CD4-positive, alpha-beta T cell treated with Interferon alpha-2 for 1 hour (primary cell): ENCODE measurements at places on chromosomes 5 and 9.

- DNase-seq = no peak
Observed at GRCh38 chr9:121182989-121183388, 18.7 kb downstream of the RAB14 start.

DNA sequence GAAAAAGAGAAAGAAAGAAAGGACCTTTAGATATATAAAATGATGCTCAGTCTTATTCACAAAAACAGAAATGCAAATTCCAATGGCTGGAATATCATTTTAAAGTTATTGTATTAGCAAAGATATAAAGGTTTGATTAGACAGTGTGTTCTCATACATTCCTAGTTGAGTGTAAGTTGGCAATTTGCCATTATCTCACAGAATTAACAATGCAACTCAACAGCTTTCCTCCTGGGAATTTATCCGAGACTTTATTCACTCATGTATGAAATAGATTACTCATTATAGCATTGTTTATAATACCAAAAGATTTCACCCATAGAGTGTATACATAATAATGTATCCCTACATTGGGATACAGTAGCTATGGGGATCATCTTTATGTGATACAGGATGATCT lies 27.1 kb upstream of the MLLT3 start:
- DNase-seq = no peak

DNA sequence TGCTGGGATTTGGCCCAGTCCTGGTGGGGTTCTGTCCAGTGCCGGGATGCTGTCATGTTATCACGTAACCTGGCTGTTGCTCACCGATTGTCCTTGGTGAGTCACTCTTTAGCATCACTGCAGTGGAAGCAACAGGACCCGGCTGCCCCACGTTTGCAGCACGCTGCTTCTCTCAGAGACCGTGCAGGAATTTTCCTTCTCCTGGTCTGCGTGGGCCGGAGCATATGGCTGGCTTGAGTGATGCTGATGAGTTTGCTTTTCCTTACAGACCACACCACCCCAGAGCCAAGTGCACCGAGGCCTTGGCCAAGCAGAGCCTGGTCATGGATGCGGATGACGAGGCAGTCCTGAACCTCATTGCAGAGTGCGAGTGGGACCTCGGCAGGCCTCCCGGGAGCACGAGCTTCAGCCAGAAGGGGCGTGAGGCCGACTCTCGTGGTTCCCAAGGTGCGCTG lies 21.4 kb downstream of the CEP72 start:
- DNase-seq = no peak

DNA sequence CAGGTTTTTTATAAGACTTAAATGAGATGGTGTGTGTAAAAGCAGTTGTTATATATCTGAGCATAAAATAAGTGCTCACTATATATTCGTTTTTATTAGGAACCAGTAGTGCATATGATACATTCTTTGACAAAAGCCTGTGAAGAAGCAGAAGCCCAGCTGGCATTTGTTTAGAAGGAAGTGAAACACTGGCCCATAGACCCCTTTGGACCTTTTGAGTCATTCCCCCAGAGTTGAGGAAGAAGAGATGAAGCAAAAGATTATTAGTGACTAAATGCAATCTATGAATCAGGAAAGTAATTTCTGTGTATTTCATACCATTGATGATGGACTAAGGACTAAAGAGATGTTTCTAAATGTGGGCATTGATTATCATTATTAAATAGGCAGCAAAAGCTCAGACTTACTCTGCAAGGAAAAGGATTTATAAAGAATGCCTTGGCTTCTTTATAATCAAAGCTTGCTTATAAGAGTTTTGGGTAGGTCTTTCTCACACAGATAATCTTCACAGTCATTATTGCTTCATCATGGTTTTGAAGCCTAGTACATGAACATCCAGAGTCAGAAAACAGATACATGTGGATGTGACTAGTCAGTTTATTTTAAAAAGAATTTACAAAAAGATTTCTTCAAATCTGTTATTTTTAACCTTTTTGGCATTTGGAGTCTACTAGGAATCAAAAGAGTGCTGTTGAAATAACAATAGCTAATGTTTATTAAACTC lies 16.9 kb upstream of the FER start:
- DNase-seq = no peak

- DNase-seq = no peak
Observed at GRCh38 chr5:41009232-41009631, 61.9 kb downstream of the MROH2B start.

DNA sequence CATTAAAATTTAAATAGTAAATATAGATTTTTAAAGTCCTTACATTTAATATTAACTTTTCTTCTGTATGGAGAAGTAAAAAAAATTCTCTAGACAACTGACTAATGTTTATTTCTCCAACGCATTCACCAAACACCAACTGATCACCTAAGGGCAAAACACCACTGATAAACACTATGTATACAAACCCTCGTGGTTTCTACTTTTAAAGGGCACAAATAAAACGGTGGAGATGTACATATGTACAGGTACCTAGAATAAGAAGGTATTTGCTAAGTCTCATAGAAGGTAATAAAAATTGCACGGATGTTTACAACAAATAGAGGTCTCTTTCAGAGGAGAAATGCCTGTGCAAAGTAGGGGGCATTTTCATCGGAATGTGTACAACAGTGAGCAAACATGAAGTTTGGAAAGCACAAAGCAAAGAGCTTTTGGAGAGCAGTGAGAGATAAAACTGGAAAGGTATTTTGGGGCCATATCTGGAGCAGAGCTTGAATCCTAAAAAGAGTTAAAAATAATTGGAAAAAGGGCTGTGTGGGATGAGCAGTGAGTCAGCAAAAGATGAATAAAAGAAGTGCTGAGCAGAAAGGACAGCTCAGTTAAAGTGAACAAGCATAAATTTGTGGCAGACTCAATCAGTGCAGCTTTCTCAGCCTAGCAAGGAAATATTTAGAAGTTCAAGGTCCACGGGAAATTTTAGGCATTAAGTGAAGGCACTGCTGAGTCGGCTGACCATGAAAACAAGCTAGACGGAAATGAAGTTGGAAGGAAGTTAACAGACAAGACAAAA lies 160.0 kb downstream of the TMEM161B start:
- DNase-seq = no peak

DNA sequence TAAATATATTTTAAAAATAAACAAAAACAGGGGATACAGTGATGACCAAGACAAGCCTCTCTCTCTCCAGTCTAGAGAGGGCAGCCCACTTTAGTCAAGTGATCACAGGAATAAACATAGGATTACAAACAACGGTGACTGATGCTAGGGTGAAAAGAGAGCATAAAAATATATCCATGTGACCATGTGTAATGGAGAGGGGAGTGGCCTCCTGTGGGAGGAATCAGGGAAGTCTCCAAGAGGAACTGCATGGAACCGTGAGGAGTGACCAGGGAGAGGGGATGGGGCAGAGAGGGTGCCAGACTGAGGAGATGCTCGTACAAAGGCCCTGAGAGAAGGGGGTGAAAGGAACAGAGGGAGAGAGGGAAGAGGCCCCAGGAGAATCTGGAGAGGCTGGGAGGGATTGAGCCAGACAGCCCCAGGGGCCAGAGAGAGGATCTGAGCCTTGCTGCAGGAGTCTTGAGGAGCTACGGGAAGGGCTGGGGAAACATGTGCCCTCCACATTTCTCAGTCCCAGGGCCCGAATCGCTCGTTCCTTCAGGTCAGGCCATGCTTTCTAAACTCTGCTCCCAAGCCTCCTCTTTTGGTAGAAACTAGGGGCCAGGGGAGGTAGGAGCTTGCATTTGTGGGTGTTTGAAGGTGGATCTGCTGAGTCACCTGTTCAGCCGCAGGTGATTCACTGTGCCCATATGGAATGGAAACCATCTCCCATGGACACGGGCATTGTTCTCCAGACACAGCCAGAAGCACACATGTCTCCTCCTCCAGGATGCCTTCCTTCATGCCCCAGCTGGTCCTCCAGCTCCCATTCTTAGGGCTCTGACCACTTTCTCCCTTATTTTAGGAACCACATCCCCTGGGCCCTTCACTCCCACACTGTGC lies 63.8 kb downstream of the PAX5 start:
- no peak for DNase-seq
